ENCODE measurements at places on chromosomes 6 and 20.

- DNase-seq: no peak
Observed at GRCh38 chr6:75377386-75377785, 92.8 kb upstream of the TMEM30A start.

DNA sequence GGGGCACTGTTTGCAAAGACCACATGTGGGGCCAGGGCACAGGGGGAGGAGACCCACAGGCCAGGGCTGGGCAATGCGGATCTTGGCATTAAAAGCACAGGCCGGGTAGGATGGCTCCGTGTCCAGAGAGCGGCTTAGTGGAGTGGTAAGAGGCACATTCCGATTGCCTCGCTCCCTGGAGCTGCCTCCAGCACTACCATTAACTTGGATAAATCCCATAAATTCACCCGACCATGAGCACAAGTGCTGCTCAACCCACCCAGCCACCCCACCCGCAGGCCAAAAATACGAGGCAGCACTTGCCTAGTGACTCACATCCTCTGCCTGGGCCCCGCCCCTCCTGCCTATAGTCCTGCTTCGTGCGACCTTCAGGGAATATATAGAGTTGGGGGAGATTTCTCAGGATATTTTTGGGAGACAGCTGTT lies 67.5 kb upstream of the QKI start:
- peak; percentile 33 for DNase-seq

DNA sequence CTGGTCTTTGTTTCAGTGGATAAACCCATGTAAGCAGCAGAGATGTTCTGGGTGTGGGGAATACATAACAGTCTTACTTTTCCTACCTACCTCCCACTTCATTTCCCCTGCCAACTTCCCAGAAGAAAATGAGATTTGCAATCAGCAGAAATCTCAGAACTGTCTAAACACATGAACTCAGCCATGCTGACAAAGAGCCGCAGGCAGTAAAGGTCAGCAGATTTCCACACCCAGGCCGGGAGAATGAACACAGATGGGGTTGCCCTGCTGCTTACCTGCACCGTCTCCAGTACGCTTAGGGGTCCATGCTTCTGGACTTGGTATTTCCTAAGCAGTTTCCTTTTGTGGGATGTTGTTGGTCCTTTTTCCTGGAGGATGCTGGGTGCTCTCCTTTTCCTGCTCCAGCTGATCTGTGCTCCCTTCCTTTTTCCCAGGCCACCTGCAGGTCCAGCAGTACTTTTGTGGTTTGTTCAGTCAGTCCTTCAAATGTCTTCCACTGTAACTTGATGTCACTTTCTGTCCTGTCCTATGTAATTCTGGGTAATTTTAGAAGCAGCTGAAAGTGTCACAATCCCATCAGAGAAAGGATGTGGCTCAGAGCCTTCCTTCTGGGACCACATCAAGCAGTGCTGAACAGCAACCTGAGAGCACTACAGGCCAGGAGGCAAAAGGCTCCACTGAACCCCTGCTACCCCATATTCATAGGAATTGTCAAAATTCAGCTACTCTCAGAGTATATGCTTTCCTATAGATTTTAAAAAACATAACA lies 129.0 kb downstream of the CEP57L1 start:
- DNase-seq: no peak

- no peak for DNase-seq
Observed at GRCh38 chr20:55175081-55175480, 699.7 kb downstream of the DOK5 start.

- DNase-seq: no peak
Observed at GRCh38 chr20:46030284-46031013, 1.4 kb downstream of the SLC12A5 start.

DNA sequence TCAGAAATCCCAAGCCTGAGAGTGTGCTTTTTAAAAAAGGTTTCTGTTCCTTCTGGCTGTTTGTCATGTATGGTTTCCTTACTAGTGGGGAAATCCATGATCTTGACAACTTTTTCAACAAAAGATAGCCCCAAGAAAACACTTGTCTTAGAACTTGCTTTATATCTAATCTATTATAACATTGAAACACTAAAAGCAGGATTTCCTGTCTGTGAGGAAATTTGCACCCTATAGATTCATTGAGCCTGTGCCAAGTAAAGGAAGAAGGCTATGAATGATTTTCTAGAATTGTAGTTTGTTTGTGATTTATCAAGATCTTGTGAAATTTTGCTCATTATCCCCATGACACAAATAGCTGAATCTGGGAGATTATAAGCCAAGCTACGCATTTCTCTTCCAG lies 238.6 kb upstream of the RIN2 start:
- DNase-seq: no peak

- DNase-seq: no peak
Observed at GRCh38 chr20:10329387-10330005, 104.5 kb downstream of the MKKS start.

- peak; percentile 31 for DNase-seq
Observed at GRCh38 chr6:11236076-11236750, 3.7 kb upstream of the NEDD9 start.

DNA sequence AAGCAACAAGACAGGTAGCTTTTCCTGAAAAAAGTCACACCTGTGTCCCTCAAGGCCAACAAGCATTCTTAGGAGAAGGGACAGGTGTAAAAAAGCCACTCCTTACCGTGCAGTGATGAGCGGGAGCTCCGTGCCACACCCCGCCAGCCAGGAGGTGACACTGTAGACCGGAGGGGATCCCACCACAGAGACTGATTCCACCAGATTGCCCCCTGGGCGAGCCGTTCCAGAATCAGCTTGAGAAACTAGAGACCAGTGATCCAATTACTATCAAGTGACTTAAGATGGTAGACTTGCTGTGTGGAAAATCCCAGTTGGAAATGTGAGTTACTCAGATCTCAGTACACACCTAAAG lies 37.4 kb downstream of the PKHD1 start:
- no peak for DNase-seq

- DNase-seq: no peak
Observed at GRCh38 chr20:57932227-57932864, 222.5 kb upstream of the PMEPA1 start.

GRCh38 chr6:127893541-127893940 lies 7.3 kb downstream of the THEMIS start:
- DNase-seq: no peak

DNA sequence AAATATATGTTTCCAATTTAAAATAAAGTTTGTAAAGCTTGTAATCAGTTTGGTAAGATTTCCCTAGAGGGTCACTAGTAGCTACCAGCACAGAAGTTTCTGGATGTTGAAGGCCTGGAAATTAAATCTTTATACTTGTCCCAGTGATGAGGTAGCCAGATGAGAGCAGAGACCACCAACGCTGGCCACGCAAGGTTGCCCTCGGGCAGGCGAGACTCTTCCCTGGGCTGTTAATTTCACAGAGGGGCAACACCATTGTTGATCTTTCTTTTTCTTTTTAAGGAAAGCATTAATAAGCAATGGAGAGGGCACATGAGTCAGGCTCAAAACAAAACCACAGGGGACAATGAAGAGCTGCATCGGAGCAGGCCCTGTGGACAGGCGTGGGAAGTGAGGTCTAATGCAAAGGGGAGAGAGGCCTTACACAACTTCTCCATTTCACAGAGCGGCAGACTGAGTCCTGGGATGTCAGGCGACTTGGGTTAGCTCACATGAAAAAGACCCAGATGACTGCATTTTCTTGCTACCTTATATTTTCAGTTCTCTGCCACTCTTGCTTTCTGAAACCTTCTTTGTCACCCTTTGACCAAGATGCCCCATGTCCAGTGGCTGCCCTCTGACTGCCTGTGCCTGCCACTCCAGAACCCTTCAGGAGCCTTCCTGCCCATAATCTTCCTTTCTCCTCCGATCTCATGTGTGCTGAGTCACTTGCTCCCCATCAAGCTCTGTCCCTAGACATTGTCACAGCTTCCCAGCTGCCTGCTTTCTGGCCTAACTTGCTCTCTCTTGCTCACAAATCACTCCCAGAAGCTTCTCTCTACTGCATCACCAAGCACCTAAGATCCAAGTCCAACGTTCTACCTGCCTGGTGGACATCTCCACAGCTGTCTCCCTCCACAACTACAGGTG lies 107.7 kb upstream of the CDYL start:
- DNase-seq: peak; percentile 20

DNA sequence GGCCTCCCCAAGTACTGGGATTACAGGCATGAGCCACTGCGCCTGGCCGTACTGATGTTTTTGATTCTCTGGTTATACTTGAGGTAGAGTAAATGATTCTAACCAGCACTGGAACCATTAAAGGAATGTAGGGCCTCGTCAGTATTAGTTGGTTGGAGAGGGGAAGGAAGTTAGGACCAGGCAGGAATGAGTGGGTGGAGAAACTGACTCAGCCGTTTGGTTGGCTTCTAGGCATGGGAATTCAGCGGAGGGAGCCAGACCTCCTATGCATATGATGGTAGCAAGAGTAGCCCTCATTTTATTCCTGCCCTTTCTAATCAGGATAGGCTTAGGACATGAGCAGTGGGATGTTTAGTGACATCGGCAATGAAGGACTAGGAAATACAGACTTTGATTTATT lies 19.0 kb upstream of the SERINC3 start:
- peak; percentile 78 for DNase-seq

DNA sequence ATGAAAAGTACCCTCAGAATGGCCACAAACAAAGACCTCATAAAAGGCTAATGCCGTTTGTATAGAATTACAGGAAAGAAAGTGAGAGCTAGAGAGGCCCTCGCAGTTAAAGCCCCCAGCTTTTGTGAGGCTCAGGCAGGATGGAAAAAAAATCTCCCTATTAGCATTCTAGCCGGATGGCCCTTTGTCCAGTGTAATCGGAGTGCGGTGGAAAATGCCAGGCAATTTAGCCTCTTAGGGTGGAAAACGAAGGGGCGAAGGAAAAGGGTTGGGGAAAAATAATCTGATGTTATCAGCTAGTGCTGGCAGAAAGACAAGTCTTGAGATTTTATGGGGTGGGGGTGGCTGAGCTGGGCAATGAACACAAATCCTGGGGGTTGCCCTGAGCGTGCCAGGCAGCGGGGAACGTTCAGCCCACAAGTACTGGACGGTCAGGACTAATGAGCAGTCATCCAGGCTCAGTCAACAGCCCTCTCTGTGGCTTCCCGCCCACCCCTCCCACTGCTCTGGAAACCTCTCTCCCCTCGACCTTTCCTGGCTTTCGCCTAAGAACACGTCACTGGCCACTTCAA lies 92.4 kb downstream of the PSMG4 start:
- no peak for DNase-seq

GRCh38 chr6:158843751-158844683 lies 24.8 kb upstream of the EZR start:
- no peak for DNase-seq

GRCh38 chr6:158131926-158132325 lies 36.1 kb downstream of the SERAC1 start:
- DNase-seq: peak; percentile 52

DNA sequence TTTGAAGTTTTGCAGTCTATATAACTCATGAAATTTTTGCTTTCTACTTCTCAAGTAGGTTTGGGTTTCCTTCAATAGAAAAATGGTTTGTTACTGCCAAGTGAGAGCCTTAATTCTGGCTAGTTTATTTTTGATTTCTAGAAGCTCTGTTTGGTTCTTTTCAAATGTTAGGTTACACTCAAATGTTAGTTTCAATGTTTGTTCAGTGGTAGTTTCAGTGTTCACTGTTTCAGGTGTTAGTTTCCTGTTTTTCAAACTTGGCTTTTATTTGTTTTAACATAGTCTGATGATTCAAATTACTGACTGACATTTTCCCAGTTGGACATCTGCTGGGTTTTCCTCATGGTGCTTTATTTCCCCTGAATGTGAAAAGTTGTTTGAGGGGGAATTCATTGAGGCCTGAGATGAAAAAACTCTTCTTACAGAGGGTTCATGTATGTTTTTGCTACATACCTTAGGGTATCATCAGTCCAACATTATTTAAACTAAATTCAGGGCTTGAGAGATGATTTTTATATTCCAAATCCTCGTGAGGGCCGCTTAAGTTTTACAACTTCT lies 189.0 kb downstream of the JARID2 start:
- DNase-seq: no peak

DNA sequence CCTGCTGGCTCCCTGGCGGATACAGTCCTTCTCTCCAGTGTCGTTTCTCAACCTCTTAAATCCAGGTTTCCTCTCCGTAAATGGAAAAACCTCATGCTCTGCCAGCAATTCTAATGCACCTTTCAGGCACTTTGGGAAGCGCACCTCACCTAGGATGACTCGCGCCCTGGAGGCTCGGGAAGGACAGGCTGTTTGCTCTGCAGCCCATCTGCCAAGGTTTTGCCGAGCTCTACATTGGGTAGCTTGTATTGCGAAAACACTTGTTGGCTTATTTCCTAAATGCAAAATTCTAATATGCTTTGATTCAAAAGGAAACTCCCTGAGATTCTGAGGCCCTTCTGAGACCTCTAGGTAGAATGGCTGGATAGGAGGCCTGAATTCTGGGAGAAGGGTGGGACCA lies 102.6 kb upstream of the MLN start:
- no peak for DNase-seq

DNA sequence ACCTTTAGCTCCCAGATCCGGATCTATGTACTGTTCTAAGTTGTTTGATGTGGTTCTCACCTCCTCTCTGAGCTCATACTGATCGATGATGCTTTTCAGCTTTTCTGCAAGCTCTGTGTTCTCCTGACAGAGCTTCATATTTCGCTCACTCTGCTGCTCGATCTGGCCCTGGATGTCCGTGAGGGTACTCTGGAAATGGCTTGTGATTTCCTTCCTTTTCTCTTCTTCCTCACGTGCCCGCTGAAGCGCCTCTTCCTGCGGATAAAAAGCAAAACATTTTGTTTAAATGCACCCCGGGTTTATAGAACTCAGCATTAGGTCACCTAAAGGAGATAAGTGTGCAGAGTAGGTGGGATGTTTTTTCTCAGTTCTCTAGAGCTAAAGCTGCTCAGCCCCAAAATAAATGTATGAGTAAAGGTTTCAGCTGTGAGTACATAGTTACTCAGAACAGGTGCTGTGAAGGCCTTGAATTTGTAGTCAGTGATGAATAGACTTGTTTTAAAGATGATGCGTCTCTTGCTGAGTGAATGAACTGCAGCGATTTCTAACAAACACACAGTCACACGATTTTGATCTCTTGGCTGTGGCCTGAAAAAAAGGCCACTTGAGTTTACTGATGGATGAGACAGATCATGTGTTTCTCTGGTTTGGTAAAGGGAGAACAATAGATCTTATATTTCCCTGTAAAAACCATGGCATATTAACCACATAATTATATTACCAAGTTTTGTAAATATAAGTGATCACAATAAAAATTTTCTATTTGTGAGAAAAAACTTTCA lies 29.1 kb downstream of the TXLNB start:
- DNase-seq: no peak

DNA sequence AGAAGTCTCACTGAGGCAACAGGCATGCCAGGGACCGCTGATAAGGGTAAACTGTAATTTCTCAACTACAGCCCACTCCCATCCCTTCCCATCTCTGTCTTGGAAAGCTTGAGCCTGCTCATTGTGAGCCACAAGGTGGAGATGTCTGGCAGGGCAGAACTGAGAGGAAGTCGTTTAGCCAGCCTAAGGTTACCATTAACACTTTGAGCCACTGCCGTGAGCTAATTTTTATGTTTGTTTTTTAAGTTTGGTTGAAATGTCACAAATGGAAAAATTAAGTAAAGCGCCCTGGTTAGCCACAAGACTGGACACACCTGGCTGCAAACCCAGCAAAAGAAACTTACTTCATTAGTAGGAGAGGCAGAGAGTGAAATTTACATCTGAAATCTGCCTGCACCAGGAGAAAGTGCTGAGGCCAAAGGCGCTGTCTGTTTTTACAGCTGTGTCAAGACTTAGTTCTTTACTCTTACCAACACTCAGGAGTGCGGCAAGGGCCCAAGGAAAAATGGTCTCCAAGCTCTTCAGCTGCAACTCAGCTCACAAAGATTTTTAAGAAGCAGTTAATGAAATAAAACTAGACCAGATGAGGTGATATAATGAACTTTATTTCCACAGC lies 50.0 kb upstream of the FAM83C start:
- no peak for DNase-seq

- DNase-seq: no peak
Observed at GRCh38 chr20:50314678-50315335, 124.2 kb downstream of the CEBPB start.

GRCh38 chr20:33105316-33105924 lies 26.0 kb downstream of the BPIFB4 start:
- DNase-seq: no peak

All from fibroblast of skin of right biceps (primary cell).